ENCODE measurements at places on chromosomes 6 and 20. TPM values are rescaled to one million over a fixed set of nuclear protein-coding genes. Genes with fewer than 3 reads are reported as not detected.

DNA sequence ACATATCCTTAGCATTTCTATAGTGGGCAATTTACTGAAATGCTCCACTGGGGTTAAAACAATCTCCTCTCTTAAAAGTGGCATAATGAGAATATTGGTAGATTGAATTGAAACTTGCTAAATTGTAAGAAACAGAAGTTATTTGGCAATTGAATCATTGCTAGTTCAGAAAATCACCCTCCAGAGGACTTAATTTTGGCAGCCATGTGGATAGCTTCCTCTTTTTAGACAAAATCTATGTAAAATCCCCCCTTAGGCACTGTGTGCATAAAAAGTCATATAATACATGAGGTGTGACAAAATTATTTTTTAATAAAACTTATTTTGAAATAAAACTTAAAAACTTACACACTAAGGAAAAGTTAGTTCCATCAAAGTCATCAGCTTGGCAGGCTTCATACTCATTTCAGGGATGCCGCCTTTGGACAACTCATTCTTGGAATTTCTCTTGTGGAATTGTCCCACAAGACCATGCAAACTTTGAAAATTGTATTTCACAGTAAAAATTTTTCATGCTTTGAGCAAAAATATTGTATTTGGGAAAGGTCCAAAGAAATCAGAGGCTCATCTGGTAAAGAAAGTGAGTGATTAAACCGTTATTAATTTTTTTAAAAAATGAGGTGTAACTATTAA is 473.0 kb downstream of the BCKDHB start:
- DNase-seq = no peak

The OXT gene
- not detected for total RNA-seq

The WFDC5 gene
- total RNA-seq = 0.63 TPM

The ARHGAP40 gene
- not detected for total RNA-seq

DNA sequence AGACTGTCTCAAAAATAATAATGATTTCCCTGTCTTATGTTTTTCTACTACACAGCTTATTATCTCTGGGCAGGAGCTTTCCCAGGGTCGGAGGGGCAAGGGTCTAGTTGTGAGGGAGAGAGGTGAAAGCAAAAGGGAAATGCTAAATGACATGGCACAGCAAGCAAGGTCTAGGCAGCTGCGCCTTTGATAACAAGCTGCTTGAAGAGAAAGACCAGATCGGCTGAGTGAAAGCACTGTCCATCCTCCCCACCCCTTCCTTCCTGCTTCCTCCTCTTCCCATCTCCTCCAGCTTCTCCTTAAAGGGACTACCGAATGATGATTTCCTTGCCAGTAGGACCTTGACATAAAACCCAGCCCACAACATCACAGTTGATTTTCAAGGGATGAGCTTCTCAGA is 158.1 kb upstream of the AKAP12 start:
- no peak for DNase-seq

The GGTLC1 gene
- not detected for total RNA-seq

DNA sequence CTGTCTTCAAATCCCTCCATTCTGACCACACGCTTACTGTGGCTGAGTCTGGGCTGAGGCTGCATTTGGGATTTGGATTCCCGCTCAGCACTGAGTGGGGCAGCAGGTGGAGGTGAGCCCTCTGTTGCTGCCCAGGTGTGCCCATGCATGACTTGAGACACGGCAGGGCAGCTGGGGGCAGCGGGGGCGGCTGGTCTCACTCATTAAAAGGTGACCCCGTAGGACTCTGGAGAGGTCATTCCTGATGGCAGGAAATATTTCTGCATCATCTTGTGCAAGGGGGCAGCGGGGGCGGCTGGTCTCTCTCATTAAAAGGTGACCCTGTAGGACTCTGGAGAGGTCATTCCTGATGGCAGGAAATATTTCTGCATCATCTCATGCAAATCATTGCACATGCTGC is 49.8 kb downstream of the SMOC2 start:
- DNase-seq = no peak

The TRIM31 gene
- not detected for total RNA-seq

Data from activated CD4-positive, alpha-beta memory T cell treated with anti-CD3 and anti-CD28 coated beads, Interleukin-2, amount 10 ng/mL, durations not matched to agents 7 days and 5 days (primary cell).